ENCODE measurements at places on chromosomes 5 and 9.

DNA sequence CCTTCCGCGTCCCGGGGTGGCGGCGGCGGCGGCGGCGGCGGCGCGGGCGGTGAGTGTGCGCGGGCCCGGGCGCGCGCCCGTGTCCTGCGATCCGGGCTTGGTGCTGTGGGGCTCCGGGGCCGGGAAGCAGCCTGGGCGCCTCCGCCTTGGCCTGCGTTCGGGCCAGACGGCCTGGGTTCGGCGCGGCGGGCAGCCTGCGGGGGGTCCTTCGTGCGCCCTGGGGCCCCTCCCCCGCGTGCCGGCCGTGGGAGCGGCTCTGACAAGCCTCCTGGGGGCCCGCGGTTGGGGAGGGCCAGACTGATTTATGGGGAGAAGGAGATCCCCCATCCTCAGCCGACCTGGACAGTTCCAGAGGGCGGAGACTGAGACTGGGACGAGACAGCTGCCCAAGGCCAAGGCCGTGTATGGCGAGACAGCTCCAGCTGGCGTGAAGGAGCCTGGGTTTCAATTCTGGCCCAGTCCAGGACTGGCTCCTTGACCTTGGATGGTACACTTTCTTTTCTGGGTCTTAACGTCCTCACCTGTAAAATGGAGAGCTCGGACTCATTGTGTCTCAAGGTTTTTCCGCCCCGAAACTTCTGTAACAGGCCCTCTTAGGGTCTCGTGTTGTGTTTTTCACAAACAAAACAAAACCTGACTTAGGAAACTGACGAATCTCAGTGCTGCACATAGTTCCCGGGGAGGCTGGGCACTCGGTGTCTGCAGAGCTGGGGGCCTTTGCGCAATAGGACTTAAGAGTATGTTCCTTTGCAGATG is 603 bp downstream of the TMEM268 start:
- peak; percentile 25 for DNase-seq

DNA sequence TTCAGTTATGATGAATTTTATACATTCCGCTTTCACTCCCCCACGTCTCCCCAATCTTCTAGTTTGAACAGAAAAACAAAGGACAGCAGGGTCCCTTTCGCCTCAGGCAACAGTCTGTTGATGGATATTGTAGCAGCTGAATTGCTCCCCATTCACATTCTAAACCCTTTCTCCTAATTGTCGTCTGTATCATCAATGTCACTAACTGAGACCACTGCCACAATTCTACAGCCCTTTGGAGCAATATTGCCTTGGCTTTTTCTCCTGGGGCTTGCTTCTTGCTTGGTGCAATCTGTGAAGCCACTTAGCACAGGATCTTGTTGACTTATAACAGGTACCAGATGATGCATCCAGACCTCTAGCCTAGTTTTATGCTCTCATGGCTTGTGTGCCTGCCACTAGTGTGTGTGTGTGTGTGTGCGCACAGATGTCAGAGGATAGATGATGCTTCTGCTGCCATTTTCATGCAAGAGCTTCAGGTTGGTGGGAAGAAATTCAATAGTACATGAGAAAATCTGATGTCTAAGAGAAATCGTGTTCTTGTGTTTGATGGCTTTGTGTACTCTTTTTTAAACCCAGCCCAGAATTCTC is 195.2 kb upstream of the ISL1 start:
- DNase-seq = no peak

GRCh38 chr9:89442501-89442978 is 55.4 kb downstream of the SEMA4D start:
- DNase-seq = no peak

- DNase-seq = no peak
Measured at GRCh38 chr5:5592541-5592940, 170.1 kb downstream of the ICE1 start.

Data from caudate nucleus (tissue), 63 donors.